ENCODE measurements at places on chromosomes 3 and 15.

DNA sequence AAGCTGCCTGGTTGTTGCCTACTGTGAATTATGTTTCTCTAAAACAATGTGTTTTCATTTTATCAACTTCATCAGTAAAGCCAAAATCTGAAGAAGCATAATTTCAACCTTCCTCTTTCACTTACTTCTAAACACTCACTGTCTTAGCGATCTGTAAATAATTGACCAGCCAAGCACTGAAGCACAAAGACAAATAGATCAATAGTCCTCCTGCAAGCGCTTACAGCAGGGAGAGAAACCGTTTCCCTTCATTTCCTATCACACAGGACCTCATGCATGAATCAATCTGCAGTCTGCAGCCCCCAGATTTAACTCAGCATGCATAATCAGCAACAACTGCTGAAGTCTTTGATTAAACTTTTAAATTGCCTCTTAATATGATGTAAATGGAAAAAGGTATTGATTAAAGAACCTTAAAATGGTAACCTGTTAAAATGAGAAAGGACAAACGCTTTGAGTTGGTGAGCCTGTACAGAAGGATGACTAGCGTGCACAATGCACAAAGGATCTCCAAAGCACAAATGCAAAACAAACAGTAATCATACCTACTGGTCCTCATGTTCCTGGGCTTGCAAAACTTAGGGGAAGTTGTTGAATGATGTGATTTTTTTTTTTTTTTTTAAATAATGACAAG is 370.2 kb upstream of the ZNF385D start:
- DNase-seq: no peak

DNA sequence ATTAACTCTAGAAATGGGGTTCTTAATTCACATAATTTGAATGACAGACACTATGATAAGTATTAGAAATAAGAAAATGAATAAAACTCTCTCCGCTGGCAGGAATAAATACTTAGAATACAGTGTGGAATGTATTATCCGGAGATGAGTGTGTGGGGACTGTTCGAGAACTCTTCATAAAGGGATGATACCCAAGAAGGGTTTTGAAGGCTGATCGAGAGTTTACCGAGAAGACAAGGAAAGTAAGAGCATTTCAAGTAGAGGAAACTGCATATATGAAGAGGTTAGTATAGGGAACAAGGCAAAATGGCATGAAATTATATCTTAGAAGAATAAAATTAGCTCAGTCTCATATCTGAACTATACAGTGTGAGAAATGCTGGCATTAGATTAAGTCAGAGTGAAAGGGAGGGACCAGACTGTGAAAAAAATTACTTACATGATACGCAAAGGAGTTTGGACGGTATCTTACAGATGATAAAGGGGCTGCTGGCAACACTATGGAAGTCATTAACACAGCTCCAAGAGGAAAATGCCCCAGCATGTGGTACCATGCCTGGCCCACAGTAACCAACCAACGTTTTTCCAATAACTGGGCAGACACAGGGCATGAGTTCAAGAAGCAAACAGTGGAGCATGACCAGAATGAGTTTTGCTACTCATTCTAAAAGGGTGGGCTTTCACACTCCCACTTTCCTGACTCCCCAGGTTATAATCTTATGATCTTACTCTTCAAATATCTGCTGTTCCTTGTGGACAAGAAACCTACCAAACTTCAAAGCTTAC is 6.5 kb downstream of the DCBLD2 start:
- DNase-seq: peak; percentile 21

DNA sequence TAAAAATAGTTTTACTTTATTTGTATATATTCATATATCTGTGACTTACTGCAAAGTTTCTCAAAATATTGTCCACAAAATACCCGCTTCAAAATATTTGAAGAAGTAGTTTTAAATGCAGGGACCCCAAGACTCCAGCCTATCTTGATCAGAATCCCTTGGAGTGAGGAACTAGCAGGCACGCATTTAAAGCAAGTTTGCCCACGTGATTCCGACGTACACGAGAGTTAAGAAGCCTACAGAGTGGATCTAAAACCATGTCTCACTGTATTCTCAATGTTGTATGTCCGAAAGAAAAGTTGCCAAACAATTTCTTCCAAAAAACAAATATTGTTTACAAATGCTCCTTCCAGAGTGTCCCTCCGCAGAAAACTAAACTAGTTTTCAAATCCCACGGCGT is 1.7 kb downstream of the GABRB3 start:
- DNase-seq: no peak

- no peak for DNase-seq
These were observed 22.4 kb upstream of the ARHGEF3 start for GRCh38 chr3:56823984-56824703.

- no peak for DNase-seq
These were observed 50.4 kb upstream of the LIMD1 start for GRCh38 chr3:45544024-45544716.

DNA sequence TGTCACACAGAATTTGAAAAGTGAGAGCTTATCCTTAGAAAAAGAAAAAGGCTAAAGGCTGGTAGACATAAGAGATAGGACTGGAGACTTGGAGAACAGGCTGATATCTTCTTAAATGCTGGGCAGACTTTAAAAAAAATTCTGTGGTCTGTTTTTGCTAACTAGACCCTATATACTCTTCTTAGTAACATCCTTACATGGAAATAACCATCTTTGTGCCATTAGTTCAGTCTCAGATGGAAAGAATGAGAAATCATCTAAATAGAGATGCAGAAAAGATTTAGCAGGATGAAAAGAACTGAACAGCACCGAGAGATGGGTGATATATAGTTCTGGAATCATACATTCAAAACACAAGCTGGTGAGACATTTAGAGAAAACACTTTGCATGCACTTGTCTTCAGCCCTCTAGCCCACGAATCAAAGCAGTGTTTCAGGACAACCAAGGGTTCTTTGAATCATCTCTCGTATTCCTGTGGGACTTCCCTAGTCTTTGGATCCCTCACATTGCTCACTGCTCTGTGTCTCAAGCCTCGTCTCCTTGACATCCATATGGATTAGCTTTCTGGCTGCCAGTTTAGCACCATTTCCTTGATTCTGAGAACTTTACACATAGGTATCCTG is 93.0 kb upstream of the LYSMD4 start:
- DNase-seq: no peak

DNA sequence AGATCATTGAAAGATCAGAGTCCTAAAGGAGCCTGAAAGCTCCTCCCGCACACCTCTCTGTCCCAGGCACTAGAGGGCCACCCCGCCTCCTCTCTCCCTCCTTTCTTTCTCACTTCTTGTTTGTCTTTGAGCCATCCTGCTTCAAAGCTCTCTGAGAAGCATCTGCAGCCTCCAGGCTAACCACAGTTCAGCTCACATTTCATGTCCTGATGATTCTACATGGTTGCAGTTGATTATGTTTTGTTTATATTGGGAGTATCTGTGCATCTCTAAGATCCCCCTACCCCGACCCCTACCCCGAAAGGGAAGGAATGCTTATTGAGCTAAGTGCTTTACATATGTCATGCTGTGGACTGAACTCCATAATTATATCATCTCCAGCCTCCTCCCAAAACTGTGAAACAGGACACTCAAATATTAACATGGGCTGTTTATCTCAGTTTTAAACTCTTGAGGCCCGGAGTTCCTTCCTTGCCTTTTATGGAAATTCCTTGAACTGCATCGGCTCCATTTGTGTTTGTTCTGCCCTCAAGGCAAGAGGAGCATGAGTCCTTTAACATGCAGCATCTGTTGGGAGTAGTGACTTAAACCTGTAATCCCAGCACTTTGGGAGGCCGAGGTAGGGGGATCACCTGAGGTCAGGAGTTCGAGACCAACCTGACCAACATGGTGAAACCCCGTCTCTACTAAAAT is 30.9 kb downstream of the MGLL start:
- no peak for DNase-seq

- no peak for DNase-seq
These were observed 1085.2 kb upstream of the CADM2 start for GRCh38 chr3:83873550-83873949.

GRCh38 chr15:63835211-63835568 is 1.4 kb upstream of the HERC1 start:
- peak; percentile 45 for DNase-seq

DNA sequence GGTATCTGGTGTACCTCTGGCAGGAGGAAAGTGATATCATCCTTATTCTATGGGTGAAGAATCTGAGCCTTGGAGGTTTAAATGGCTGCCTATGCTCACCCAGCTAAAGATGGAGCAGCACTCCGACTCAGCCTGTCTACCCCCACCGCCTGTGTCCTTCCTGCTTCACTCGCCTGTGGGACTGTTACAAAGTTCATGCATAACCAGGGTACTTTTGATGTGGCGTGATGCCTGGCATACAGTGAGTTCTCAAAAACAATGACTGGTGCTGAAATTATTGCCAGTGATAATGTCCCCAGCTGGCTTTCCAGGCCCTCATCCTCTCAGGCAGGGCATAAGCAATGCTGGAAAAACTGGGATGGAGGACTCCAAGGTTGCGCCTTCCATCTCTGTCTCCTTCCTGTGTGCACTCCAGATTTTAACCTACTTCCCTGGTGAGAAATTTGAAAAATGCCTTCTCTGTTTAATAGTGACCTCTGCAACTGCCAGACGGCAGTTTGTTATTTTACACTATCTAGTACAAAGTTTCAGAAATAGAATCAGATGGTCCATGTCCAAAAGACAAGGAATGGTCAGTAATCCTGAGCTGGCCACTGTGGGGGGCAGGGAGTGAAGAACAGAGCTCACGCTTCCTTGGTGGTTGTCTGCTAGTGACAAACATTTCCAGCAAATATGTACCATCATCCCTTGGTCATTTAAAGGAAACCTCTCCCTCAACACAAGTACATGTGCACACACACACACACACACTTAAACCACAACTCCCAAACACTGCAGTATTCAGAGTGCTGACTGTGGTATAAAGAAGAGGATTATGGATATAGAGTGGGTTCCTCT is 86.5 kb upstream of the NMNAT3 start:
- no peak for DNase-seq

DNA sequence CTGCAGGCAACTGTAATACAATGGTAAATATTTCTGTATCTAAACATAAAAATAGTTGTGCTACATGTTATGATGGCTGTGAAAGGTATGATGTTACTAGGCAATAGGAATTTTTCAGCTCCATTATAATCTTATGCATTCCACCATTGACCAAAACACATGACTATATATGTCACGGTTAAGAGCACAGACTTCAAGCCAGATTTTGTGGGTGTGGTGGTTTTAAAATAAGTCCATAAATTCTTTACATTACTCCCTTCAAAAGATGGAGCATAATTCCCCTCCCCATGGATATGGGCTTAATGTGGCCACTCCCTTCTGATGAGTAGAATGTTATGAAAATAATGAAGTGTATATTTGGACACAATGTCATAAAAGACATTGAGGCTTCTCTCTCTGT is 88.4 kb upstream of the TBC1D5 start:
- DNase-seq: no peak

GRCh38 chr3:45330510-45331295 is 57.7 kb upstream of the LARS2 start:
- DNase-seq: peak; percentile 6

GRCh38 chr15:35654332-35654731 is 108.4 kb upstream of the DPH6 start:
- DNase-seq: no peak

- DNase-seq: no peak
These were observed 66.7 kb downstream of the MYLK start for GRCh38 chr3:123817413-123817812.

DNA sequence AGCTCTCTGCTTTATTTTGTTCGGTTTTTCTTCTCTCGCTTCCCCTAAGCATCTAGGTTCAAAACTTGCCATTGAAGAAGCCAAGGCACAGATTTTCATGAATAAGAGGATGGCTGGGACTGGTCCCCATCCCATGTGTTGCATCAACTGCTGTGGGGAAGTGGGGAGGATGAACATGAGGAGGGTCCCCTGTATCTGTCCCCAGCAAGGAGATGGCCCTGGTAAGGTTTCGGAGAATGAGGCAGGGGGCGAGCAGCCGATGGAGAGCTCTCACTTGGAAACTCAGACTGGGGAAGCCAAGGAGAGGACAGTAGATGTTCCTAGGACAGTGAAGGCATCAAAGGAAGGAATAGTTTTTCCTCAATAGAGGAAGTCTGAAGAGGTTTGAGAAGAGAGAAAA is 142.0 kb upstream of the ATP2B2 start:
- DNase-seq: no peak

GRCh38 chr3:116886202-116886893 is 176.8 kb downstream of the TUSC7 start:
- DNase-seq: no peak

GRCh38 chr3:194585880-194586281 is 47.3 kb downstream of the TMEM44 start:
- no peak for DNase-seq

GRCh38 chr3:19428729-19429128 is 280.4 kb downstream of the KCNH8 start:
- no peak for DNase-seq

GRCh38 chr3:196677353-196677752 is 34.7 kb downstream of the CEP19 start:
- no peak for DNase-seq

DNA sequence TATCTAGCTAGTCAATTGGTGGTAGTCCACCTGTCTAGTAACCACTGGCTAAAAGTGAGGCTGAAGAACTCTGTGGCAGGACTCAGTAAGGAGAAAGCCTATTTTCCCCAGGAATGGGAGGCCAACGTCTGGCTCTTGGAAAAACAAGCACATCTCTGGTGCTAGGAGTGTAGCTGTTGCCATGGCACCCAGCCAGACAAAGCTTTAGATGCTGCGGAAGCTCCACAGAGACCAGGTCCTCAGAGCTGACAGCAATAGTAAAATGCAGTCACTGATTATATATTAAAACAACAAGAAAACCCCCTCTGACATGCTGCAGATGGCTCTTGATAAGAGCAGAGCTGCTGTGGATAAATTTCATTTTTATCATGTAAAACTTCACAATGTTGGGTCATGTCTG is 124.9 kb upstream of the STRIT1 start:
- no peak for DNase-seq

GRCh38 chr15:44792715-44793114 is 56.4 kb downstream of the TRIM69 start:
- DNase-seq: no peak

- DNase-seq: no peak
These were observed 27.9 kb upstream of the OCA2 start for GRCh38 chr15:28127036-28127435.

DNA sequence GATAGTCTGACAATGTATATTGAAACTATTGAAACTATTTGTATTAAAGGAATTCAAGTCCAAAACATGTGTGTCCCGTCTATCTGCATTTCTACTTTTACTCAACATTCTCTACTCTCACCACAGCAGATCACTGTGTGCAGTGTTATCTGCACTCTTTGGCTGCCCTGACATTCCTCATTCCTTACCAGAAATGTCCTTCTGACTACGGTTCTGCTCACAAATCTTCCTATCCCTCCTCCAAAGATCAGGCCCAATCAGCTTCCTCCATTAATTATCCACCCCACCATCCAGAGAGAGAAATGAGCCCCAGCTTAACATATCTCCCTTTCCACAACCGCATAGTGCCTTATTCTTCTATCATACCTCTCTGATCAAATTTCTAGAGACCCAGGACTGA is 94.7 kb downstream of the TBL1XR1 start:
- no peak for DNase-seq
